ENCODE measurements at places on chromosomes 13 and 19. TPM values are rescaled to one million over a fixed set of nuclear protein-coding genes. Genes with fewer than 3 reads are reported as not detected.

DNA sequence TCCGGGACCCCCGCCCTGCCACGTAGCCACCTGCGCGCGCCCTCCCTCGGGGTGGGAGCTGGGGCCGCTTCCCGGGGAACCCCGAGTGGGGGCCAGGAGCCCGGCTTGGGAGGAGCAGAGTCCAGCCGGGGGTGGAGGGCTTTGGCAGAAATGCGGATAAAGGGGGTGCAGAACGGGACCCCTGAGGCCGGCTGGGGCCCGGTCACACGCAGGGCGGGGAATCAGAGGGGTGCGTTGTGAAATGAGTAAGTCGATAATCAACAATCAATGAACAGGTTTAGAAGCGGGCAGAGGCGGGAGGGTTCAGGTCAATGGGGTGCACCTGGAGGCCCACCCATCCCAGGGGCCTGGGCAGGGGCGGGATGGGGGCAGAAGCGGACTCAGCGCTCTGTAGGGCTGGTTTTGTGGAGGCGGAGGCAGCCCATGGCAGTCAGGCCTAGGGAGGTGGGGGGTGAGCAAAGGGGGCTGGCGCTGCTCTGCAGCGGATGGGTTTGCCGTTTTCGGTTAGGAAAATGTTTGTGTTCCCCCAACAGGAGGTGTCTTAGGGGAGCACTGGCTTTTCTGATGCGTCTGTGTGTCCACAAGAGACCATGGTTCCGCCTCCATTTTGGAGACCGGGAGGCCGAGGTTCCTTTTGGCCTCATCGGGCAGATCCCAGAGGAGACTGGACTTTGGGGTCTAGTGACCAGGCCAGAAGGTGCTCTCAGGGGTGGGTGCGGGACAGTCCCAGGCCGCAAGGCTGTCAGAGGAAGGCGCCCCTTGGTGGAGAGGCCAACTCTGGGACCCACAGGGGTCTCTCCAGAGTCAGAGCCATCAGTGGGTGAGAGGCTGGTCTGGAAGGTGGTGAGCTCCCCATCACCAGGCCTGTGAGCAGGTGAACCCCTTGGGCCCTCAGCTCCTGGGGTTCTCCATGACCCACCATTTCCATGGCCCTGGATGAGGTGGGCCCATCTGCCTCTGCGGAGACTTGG is 683 bp upstream of the DIRAS1 start:
- DNase-seq, result no peak

Gene PRR20B
- not detected for total RNA-seq

DNA sequence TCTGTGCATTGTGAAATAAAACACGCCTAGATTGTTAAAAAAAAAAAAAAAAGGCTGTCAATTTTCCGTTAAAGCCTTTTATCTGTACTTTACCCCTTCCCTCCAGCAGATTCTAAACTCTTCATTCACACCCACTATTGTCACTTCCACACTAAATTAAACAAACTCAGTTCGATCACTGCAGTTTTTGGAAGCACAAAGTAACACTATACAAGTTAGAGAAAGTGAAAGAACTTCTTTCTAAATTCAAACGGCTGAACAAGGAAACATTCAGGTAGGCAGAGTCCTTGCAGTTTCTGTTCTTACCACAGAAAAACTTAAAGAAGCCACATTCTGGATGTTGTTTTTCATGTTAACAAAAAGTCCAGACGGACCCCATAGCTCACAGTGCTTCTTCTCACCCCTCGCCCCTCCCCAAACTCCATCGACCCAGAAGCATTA is 27.5 kb upstream of the UBE2L5 start:
- no peak for DNase-seq

Gene PPM1N
- total RNA-seq, result 0.75 TPM

All from Right ventricle myocardium superior (tissue), 1 donor.